ENCODE measurements at places on chromosomes 7 and 10.

DNA sequence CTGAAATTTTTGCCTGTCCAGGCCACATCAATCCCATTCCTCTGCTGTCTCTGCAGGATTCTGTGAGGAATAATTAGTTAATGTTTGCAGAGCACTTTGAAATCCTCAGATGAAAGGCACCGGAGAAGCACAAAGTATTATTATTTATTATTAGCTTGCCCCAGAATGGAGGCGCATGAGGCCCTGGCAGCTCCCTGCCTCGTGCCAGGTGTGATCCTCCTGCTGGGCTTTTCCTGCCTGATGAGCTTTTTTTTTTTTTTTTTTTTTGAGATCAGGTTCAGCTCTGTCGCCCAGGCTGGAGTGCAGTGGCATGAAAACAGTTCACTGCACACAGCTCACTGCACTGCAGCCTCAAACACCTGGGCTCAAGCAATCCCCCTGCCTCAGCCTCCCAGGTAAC is 65.2 kb downstream of the TCF7L2 start:
- no peak for DNase-seq

- DNase-seq = no peak
Measured at GRCh38 chr10:1268831-1269230, 212.6 kb downstream of the WDR37 start.

GRCh38 chr7:98168904-98169621 is 42.2 kb upstream of the BHLHA15 start:
- DNase-seq = no peak

DNA sequence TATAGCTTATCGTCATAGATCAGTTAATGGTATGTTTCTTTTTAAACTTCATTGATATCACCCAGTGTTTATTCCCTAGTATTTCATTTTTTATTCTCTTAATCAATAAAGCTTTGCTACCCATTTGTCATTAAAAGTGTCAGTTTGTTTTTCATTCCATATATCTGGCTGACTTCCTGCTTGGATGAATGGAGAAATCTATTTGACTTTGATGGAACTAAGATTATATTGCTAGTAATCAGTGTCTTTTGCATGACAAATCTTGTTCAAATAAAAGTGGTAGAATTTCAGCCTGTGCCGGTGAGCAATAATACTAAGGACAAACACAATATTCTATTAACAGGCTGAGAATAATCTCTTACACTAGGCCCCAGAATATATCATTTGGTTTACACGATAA is 203.3 kb downstream of the SEC23IP start:
- DNase-seq = no peak

GRCh38 chr7:114085592-114086501 is 167.0 kb upstream of the PPP1R3A start:
- DNase-seq = peak; percentile 23

GRCh38 chr7:87213811-87214210 is 5.7 kb downstream of the TMEM243 start:
- DNase-seq = no peak

DNA sequence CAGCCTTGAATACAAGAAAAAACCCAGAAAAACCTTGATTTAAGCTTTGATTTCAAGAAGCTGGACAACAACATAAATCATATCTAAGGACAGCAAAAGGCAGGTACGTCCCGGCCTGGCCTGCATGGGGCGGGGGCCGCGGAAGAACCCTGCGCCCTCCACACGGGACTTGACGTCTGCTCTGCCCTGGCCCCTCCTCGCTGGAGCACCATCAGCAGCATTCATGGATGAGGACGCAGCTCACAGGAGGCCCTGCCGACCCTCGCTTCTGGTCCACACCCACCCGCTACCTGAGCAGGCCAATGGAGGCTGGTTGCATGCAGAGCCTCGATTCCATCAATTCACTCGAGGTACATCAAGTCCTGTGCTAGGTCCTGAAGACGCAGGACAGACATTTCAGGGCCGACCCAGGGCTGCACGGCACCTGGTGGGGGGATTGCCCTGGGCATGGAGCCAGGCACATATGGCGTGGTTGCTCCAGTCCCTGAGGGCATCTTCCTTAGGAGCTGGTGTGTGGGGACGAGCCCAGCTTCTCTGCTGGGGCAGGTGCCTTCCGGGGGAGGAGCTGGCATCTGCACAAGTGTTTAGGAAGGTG is 63.1 kb upstream of the NKX6-2 start:
- no peak for DNase-seq

GRCh38 chr7:51286401-51286800 is 30.2 kb downstream of the COBL start:
- no peak for DNase-seq

- no peak for DNase-seq
Measured at GRCh38 chr7:1567049-1567771, 2.6 kb downstream of the PSMG3 start.

GRCh38 chr7:138002096-138002827 is 376 bp upstream of the CREB3L2 start:
- DNase-seq = peak; percentile 99

GRCh38 chr7:28178599-28178998 is 2.0 kb downstream of the JAZF1 start:
- DNase-seq = no peak

- no peak for DNase-seq
Measured at GRCh38 chr7:20340839-20341238, 10.1 kb downstream of the ITGB8 start.

DNA sequence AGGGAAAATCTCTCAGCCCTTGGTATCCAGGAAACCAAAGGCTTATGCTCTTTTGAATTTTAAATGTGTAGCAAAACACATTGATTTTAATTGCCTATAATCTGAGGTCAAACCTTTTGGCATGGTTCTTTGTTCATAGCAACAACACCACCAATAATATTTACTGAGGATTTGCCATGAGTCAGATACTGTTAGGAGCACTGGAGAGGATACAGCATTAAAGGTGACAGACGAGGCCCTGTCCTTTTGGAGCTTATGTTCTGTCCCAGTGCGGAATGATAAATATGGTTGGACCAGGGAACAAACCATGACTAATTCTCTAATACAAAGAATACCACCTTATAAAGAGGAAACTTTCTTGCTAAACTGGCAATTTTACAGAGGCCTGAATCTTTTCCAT is 176.6 kb downstream of the CTNNA3 start:
- no peak for DNase-seq

DNA sequence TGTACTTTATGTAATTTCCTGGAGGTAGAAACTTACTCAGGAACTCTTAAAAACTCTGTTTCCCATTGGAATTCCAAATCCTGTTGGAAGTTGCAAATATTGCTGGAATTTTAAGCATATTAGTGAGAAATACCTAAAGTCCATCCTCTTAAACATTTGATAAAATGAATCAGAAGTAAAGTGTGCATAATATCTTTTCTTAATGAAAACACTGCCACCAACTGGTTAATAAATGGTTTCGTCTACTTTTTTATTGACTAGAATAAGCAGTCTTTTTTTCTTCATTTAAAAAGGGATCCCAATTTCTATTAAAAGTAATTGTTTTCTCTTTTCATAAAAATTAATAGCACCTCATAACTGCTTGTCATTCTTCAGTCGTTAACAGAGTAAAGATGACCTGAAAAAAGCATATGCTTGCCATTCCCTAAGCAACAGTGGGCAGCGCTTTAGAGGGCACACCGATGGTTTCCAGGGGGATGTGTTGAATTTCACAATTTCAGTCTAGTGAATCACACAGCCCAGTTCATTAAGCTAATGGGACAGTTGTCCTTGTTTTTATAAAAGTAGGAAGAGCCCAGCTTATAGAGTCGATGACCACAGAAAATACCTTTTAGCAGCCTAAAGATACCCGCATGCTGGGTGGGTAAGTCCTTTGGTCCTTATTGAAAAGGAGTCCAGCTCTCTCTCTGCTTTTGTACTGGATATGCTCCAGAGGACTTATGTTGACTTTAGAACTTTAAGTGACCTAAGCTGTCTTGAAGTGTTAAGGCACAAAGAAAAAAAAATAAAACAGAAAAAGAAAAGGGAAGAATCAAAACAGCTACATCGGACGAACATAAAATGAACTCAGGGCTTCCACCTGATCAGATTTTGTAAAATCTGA is 28.5 kb downstream of the NPS start:
- DNase-seq = no peak

DNA sequence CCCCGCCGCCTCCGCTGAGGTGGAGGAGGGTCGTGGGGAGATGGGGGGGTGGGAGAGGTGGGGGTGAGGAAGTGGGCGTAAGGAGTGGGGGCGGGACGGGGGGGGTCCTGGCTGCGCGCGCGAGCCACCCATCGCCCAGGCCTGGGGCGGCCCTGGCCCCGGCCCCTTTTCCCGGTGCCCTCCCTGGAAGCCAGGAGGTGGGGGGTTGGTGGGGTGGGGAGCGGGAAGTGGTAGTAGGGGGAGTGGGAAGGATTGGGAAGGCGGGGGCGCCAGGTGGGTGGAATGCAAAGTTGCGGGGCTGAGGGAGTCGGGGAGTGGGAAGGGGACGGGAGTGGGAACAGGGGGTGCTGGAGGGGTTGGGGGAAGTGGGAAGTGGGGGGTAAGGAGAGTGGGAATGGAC is 319 bp upstream of the MMD2 start:
- DNase-seq = no peak

- no peak for DNase-seq
Measured at GRCh38 chr7:100152404-100152803, 3.7 kb downstream of the LAMTOR4 start.

- no peak for DNase-seq
Measured at GRCh38 chr7:83359108-83359507, 196.4 kb upstream of the PCLO start.

GRCh38 chr7:14389181-14389591 is 399.7 kb upstream of the ETV1 start:
- no peak for DNase-seq

DNA sequence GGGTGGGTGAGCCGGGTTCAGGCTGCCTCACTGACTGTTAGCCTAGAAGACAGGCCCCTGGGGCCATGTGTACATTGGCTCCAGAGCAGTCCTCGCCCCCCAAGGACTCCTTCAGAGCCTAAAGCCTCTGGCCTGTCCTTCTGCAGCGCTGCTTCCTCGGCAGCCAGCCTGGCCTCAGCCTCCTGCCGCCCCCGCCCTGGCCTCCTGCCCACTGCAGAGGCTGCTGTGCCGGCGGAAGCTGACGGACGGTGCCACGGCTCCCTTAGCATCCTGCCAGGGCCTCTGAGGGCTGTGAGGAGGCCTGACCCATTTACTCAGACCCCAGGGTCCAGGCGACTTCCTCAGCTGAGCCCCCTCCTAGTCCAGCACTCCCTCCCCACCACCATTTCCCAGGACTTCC is 4.9 kb downstream of the SRRM3 start:
- DNase-seq = no peak

GRCh38 chr7:17095931-17096330 is 202.5 kb upstream of the AHR start:
- DNase-seq = no peak

- DNase-seq = no peak
Measured at GRCh38 chr10:22317076-22317370, 835 bp downstream of the COMMD3 start.

- DNase-seq = no peak
Measured at GRCh38 chr7:47389923-47390630, 191.8 kb downstream of the TNS3 start.

- no peak for DNase-seq
Measured at GRCh38 chr7:112497481-112497880, 16.7 kb downstream of the LSMEM1 start.

DNA sequence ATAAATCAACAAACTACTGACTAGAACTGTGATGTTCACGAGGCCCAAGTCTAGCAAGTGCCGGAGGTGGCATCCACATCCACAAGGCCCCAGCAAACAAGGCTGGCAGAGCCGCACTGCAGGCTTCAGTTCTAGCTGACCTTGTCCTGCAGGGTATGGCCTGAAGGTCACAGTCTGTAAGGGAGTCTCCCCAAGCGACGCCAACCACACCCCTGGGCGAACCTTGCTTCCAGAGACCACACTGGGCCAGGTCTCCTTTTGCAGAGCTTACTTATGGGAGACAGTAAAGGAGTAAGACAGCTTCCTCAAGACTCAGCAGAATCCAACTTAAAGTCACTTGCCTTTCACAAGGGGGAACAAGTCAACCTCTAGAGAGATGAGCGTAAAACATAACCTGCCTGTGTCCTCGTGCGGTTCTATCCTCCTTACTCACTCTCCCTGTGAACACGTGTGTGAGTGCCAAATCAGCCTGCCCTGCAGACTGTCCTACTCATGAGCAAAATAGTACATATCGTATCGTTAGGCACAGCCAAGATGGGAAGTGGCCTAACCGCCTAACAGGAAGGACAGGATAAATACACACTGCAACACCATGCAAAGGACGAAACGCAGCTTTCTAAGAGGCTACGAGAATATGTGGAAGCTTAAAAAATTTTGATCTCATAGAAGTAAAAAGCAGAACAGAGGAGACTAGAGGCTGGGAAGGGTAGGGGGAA is 22.7 kb downstream of the FAM53B start:
- peak; percentile 41 for DNase-seq

DNA sequence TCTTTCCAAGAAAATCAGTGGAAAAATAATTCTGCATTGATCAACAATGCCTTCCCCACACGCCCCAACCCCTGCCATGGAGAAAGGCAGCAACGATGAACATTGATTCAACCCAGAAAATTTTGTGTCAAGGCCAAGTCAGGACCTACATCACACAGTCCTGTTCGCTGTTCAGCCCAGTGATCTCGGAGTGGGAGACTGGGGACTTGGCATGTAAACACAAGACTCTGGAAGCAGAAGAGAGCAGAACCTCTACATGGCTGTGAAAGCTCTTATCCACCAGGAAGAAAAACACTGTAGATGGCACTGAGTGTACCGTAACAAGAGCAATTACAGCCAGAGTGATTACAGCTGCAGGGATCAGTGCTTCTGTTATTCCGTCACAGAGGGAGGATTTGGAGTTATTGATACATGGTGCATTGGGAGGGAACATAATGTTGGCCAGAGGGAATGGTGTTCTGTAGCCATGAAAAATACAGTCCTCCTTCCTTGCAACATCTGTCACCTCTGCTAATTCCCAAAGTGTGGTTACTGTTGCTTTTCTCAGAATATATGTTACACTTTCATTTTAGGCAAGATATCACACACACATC is 136.6 kb downstream of the IQUB start:
- DNase-seq = no peak

DNA sequence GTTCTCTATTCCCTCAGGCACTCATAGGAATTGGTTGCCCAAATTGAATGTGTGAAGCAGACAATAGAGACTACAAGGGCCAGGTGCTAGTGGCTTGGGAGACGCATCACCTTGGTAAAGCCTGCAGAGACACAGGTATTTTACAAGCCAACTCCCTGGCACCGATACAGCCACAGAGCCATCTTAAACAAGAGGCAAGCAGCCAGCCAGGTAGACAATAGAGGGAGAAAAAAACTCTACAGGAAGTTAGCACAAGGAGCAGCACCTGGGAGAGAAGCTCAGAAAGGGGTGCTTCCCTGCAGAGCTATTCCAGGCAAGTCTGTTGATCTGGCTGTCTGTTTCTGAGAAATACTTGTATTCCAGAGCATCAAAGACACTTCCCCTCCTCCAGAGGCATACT is 43.0 kb upstream of the CDK1 start:
- no peak for DNase-seq

GRCh38 chr10:91885362-91886079 is 23.8 kb downstream of the FGFBP3 start:
- DNase-seq = no peak

DNA sequence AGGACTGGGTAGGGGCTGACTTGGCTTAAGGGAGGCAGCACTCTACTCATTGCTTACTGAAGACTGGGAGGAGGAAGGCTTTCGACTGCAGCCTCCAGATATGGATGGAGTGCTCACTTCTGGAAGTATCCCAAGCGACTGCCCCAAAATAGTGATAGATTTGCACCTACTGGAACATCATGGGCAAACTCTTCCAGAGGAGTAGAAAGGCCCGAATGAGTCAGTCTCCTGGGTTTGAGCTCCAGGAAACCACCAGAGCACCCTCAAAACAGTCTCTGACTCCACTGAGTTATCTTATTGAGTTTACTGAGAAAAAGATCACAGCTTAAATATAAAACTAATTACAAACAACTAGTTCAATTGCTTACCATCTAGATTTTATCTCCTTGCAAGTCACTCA is 37.2 kb upstream of the PDLIM1 start:
- no peak for DNase-seq

Data from CD4-positive, alpha-beta T cell treated with Interleukin-2 at 100 ng/mL for 4 hours (primary cell).